ENCODE measurements at places on chromosomes 1 and 21. TPM values are rescaled to one million over a fixed set of nuclear protein-coding genes. Genes with fewer than 3 reads are reported as not detected.
A peak's percentile ranks its signal among the peaks of the same experiment; 100 is the strongest.

The GBP2 gene
- total RNA-seq: 88.4 TPM

The LRRC53 gene
- not detected for total RNA-seq

GRCh38 chr1:200081151-200081968, 53.9 kb downstream of the NR5A2 start:
- H3K36me3 ChIP-seq: no peaks in the 10 kb centered on the region
- H3K27me3 ChIP-seq: peaks cover 34% of the 10 kb centered on the region
- H3K4me3 ChIP-seq: no peak overlapping the region
- no peak for DNase-seq
- H3K4me1 ChIP-seq: no peaks in the 10 kb centered on the region

GRCh38 chr1:3702990-3703728, 49.1 kb upstream of the CCDC27 start:
- H3K36me3 ChIP-seq: no peaks in the 10 kb centered on the region
- H3K4me3 ChIP-seq: no peak overlapping the region
- no peak overlapping the region for H3K27ac ChIP-seq
- H3K4me1 ChIP-seq: peaks cover 2% of the 10 kb centered on the region
- no peak for DNase-seq
- peaks cover 24% of the 10 kb centered on the region for H3K27me3 ChIP-seq

DNA sequence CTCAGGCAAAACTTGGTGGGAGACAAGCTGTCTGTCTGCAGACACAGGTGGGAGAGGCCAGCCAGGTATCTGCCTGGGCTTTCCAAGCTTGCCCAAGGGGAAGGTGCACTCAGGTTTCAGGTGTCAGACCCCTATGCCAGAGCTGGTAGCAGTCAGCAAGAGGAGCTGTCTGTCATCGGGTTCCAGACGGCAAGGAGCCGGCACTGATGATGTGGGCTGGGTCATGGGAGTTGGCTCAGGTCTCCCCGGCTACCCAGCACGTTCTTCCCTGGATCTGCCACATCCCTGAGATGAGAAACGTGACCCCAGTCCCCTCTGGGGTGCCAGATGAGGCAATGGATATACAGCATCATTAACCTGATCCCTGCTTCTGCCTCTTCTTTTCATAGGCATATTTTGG, 23.0 kb downstream of the TMCC2 start:
- peaks cover 7% of the 10 kb centered on the region for H3K27me3 ChIP-seq
- H3K27ac ChIP-seq: no peak overlapping the region
- no peaks in the 10 kb centered on the region for H3K4me1 ChIP-seq
- DNase-seq: no peak
- H3K36me3 ChIP-seq: no peaks in the 10 kb centered on the region

The DIO1 gene
- total RNA-seq: not detected

- peaks cover 23% of the 10 kb centered on the region for H3K27me3 ChIP-seq
- H3K36me3 ChIP-seq: peaks cover 6% of the 10 kb centered on the region
- no peak overlapping the region for H3K4me3 ChIP-seq
- no peak for DNase-seq
Measured at GRCh38 chr1:184156521-184157393, 105.2 kb downstream of the TSEN15 start.

GRCh38 chr1:77659879-77660593, 22.4 kb downstream of the ZZZ3 start:
- no peaks in the 10 kb centered on the region for H3K36me3 ChIP-seq
- H3K4me3 ChIP-seq: no peak overlapping the region
- peaks cover 34% of the 10 kb centered on the region for H3K4me1 ChIP-seq
- peak overlapping the region; percentile 24 for H3K27ac ChIP-seq
- H3K27me3 ChIP-seq: no peaks in the 10 kb centered on the region

DNA sequence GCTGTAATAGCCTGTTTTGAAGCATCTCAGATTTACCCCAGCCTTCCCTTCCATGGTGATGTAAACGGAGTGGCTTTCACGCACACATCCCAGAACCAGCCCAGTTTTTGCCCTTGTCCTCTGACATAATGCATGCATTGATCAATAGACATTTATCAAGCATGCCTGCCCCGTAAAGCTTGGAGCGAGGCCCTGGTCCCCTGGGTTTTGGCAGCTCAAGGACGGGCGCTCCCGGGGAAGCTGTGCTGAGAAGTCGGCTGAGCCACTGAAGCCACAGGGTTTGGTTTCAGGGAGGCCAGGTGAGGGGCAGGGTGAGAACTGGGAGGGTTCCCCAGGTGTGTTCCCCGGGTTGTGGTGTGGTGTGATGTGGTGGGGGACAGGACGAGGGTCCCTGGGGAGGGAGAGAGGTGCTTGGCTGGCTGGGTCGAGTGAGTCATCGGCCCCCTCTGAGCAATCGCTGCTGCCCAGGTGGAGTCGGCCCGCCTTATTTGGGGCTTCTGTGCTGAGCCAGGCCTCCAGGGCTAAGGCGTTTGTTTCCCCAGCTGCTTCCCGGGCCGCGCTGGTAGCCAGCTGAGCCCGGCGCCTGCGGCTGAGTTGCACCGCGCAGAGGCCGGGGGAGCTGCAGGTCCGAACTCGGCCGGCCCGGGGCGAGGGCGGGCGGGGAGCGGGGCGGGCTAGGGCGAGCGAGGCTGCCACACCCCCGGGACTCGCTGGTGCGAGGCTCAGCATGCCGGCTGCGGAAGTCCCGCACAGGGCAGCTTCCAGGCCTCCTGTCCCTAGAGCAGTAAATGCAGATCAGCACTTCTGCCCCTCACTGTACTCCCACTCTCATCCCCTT, 23.6 kb downstream of the ATP2B4 start:
- peak overlapping the region; percentile 90 for H3K4me3 ChIP-seq
- H3K36me3 ChIP-seq: no peaks in the 10 kb centered on the region
- peaks cover 58% of the 10 kb centered on the region for H3K4me1 ChIP-seq
- peak; percentile 59 for DNase-seq
- no peaks in the 10 kb centered on the region for H3K27me3 ChIP-seq
- peak overlapping the region; percentile 98 for H3K27ac ChIP-seq

The SLC30A7 gene
- total RNA-seq: 34.5 TPM

The JAM2 gene
- total RNA-seq: not detected

GRCh38 chr1:1619917-1620361, 4.6 kb downstream of the MIB2 start:
- H3K27ac ChIP-seq: no peak overlapping the region
- H3K27me3 ChIP-seq: no peaks in the 10 kb centered on the region
- H3K4me3 ChIP-seq: no peak overlapping the region
- DNase-seq: no peak
- no peaks in the 10 kb centered on the region for H3K36me3 ChIP-seq

- H3K4me1 ChIP-seq: no peaks in the 10 kb centered on the region
- no peaks in the 10 kb centered on the region for H3K27me3 ChIP-seq
- H3K4me3 ChIP-seq: no peak overlapping the region
- no peaks in the 10 kb centered on the region for H3K36me3 ChIP-seq
Measured at GRCh38 chr1:209190591-209191261, 392.8 kb upstream of the CAMK1G start.

GRCh38 chr1:92752719-92753118, 32.2 kb downstream of the EVI5 start:
- H3K36me3 ChIP-seq: no peaks in the 10 kb centered on the region
- no peak for DNase-seq
- no peak overlapping the region for H3K27ac ChIP-seq

DNA sequence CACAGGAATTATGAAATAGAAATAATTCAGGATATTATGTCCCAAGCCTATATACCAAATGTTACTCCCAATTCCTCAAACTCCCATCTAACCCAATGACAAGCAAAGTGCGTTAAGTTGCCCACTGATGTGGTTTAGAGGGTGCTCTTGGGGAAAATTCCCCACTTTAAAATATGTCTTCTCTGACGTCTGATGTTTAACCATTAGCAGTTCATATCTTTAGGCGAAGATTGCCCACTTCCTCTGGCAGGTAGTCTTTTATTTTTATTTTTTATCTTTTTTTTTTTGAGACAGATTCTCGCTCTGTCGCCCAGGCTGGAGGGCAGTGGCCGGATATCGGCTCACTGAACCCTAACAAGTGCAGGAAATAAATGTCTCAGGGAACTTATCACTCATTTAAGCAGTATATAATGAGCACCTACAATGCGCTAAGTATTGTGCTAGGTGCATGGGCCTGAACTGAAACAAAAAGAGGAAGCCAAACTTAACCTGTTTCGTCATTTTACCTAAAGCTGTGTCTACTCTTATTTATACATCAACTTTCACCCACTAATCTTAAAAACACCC, 1.3 kb upstream of the LYST start:
- peak overlapping the region; percentile 98 for H3K4me3 ChIP-seq
- H3K27me3 ChIP-seq: no peaks in the 10 kb centered on the region
- peak overlapping the region; percentile 99 for H3K27ac ChIP-seq
- H3K36me3 ChIP-seq: peaks cover 5% of the 10 kb centered on the region
- H3K4me1 ChIP-seq: peaks cover 42% of the 10 kb centered on the region

The CCDC181 gene
- not detected for total RNA-seq

DNA sequence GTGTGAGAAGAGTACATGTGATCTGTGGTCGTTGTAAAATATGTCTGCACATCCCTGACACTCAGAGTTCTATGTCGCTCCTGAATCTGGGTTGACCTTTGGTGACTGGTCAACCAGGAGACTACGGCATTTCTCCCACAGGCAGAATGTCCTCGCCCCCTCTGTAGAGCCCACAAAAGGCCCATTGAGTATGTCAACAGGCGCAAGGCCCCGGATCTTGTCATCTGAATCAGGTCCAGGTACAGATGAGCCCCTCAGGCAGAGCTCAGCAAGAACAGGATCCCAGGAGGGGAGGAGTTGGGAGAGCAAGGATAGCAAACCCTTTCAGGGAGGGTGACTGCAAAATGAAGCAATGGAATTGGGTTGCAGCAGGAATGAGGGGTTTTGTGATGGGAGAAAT, 126.5 kb downstream of the MATN1 start:
- no peak for DNase-seq
- peaks cover 36% of the 10 kb centered on the region for H3K27me3 ChIP-seq

The TUT4 gene
- total RNA-seq: 125 TPM

GRCh38 chr1:215003686-215004085, 78.9 kb upstream of the KCNK2 start:
- no peak for DNase-seq
- no peaks in the 10 kb centered on the region for H3K27me3 ChIP-seq
- no peak overlapping the region for H3K27ac ChIP-seq

The RAD54L gene
- 0.72 TPM for total RNA-seq

The ORC1 gene
- 2.0 TPM for total RNA-seq

DNA sequence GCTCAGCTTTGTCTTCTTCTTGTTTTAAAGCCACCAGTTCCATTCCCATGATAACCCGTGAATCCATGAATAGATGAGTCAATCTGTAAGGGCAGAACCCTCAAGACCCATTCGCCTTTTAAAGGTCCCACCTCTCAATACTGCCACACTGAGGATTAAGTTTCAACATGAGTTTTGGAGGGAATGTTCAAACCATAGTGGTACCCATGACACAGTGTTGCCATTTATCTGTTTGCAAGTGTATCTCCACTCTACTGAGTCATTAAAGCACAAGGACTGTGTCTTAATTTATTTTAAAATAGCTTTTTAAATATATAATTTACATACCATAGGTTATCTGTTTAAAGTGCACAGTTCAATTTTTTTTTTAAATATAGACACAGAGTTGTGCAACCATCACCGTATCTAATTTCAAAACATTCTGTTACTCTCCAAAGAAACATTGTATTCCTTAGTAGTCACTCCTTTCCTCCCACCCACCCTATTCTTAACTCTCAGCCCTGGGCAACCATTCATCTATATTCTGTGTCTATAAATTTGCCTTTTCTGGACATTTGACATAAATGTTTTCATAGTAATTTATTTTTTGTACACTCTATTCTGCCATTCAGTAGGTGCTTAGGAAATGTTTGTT, 4.8 kb upstream of the IL24 start:
- H3K4me3 ChIP-seq: no peak overlapping the region
- no peak for DNase-seq
- H3K27ac ChIP-seq: no peak overlapping the region

DNA sequence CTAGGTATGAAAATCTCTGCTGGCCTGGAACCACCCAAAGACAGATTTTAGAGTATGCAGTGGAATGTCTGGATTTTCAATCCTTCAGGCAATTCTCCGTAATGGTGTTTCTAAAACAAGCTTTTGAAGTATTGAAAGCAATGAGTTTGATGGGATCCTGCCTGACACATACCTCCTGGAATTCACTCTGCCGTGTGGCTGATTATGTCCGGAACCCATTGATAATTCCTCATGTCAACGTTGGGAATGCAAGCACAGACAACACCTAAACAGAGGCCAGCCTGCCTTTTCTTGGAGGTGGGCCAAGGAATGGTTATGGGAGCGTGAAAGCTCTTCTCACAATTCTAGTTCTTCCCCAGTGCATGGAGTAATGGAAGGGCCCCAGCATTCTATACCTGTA, 168.9 kb upstream of the HMCN1 start:
- peaks cover 57% of the 10 kb centered on the region for H3K4me1 ChIP-seq
- no peak overlapping the region for H3K4me3 ChIP-seq
- H3K36me3 ChIP-seq: peaks cover 2% of the 10 kb centered on the region
- H3K27me3 ChIP-seq: no peaks in the 10 kb centered on the region
- no peak for DNase-seq
- H3K27ac ChIP-seq: peak overlapping the region; percentile 98

- H3K27me3 ChIP-seq: no peaks in the 10 kb centered on the region
- peaks cover 15% of the 10 kb centered on the region for H3K36me3 ChIP-seq
- peak overlapping the region; percentile 83 for H3K4me3 ChIP-seq
Measured at GRCh38 chr1:116768416-116769103, 14.3 kb downstream of the CD2 start.

GRCh38 chr1:46533179-46533864, 18.1 kb downstream of the KNCN start:
- peak overlapping the region; percentile 93 for H3K4me3 ChIP-seq
- H3K4me1 ChIP-seq: peaks cover 17% of the 10 kb centered on the region
- H3K27me3 ChIP-seq: peaks cover 12% of the 10 kb centered on the region
- H3K27ac ChIP-seq: peak overlapping the region; percentile 78
- peaks cover 5% of the 10 kb centered on the region for H3K36me3 ChIP-seq
- peak; percentile 44 for DNase-seq

- H3K27me3 ChIP-seq: peaks cover 9% of the 10 kb centered on the region
- H3K27ac ChIP-seq: no peak overlapping the region
- no peak overlapping the region for H3K4me3 ChIP-seq
- H3K4me1 ChIP-seq: no peaks in the 10 kb centered on the region
- H3K36me3 ChIP-seq: no peaks in the 10 kb centered on the region
- no peak for DNase-seq
Measured at GRCh38 chr1:232851532-232851931, 46.3 kb downstream of the MAP10 start.

DNA sequence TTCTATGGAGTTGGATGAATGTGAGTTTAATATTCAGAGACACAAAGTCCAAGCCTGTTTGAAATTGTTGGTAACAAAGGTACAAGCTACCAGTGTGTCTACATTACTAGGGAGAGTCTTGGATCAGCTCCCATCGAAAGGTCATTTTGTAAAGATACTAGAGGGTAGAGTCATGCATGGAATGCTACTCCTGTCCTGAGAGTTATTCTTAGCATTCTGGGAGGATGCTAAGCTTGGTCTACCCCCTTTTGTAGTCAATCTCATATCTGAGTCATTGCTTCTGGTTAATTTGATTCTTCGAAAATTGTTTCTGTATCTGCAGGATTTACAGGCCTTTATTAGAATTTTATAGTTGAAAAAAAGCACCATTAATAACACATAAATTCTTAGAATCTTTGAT, 240.2 kb downstream of the ST6GALNAC3 start:
- H3K27me3 ChIP-seq: peaks cover 7% of the 10 kb centered on the region
- H3K27ac ChIP-seq: no peak overlapping the region
- no peak for DNase-seq
- no peaks in the 10 kb centered on the region for H3K36me3 ChIP-seq
- no peaks in the 10 kb centered on the region for H3K4me1 ChIP-seq
- H3K4me3 ChIP-seq: no peak overlapping the region

The ZSWIM5 gene
- 1.6 TPM for total RNA-seq

All from T-helper 17 cell (primary cell).